ENCODE measurements at places on chromosomes 3 and 15.

DNA sequence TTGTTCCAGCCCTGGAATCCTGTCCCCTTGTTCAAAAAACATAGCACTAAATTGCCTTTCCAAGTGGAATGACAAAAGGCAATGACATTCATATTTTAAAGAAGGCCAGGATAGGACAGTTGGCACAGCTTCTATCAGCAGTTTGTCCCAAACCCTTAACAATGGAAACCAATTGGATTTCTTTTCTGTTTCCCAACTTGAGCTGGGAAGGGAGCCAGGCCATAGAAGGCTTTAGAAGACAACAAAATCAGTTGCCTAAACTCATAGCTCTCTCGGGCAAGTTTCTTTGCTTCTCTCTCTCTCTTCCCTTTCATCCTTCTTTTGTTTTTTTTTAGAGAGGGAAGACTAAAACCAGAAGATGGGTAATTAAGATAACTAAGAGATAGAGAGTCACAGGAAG is 227.7 kb upstream of the TPRG1 start:
- DNase-seq, result no peak
- peaks cover 16% of the 10 kb centered on the region for H3K4me1 ChIP-seq
- no peaks in the 10 kb centered on the region for H3K36me3 ChIP-seq

DNA sequence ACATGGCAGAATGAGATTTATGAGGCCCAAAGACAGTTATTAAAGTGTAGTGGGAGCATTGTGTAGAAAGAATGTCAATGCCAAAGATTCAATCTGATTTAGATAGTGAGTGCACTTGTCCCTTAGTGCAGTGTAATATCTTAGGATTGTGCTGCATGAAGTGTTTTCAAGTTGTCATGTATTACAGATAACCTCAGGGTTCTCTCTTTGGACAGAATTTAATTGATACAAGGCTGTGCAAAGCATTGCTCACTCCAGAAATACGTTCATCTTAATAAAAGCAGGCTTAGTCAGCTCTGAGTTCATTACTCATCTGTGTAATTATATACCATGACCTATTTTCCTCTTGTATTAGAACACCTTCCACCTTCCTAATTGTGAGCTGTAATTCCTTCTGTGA is 16.0 kb upstream of the GPR171 start:
- no peaks in the 10 kb centered on the region for H3K36me3 ChIP-seq
- peak; percentile 89 for DNase-seq
- no peaks in the 10 kb centered on the region for H3K27me3 ChIP-seq

- H3K27me3 ChIP-seq, result no peaks in the 10 kb centered on the region
- H3K36me3 ChIP-seq, result no peaks in the 10 kb centered on the region
- H3K4me1 ChIP-seq, result no peaks in the 10 kb centered on the region
- H3K27ac ChIP-seq, result no peak overlapping the region
- no peak overlapping the region for H3K4me3 ChIP-seq
These were observed 118.1 kb upstream of the MEIS2 start for GRCh38 chr15:37218351-37218916.

DNA sequence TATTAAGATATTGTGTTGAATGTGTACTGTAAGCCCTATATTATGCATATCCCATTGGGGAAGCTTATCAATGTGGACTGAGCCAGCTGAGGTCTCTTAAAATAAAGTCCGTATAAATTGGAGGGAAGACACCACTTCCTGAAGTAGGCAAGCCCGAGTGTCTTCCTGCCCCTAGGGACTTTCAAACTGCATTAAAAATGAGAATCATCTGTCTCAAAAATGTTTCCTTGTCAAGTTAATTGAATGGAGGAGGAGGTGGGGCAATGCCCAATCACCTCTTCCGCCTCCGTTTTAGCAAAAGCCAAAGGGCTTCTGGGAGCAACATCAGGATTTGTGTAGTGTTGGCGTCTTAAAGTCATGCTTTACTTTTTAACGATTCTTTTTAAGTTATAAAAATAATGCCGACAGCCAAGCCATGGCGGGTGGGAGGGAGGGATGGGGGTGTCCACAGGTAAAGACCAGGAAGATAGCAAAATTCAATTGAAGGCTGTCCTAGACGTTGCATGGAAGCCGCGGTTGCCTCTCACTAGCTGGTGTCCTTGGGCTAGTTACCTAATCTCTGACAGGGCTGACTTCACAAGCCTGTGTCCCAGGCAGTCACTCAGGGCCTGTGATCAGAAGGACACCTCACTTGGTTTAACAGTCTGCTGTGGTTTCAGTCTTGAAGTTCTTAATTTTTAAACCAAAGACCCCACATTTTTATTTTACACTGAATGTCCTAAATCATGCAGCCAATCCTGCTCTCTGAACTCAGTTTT is 524.9 kb upstream of the PROK2 start:
- no peak overlapping the region for H3K4me3 ChIP-seq
- no peak overlapping the region for H3K27ac ChIP-seq
- H3K27me3 ChIP-seq, result no peaks in the 10 kb centered on the region

DNA sequence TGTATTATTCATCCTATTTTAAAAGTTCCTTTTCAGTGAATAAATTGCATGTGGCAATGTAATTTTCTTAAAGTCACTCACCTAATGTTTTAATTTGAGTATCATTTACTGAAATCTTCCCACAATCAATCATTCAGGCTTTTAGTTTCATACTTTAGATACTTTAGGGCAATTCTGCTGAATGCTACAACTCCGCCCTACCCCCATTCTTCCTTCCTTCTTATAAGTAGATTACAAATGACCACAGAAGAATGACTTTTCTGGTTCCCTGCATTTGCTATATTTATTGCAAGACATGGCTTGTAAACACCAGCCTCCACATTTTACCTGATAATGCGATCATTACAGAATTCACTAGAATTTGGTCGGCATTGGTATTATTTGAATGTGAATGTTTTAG is 1061.9 kb downstream of the FHIT start:
- DNase-seq, result no peak
- no peaks in the 10 kb centered on the region for H3K27me3 ChIP-seq
- H3K27ac ChIP-seq, result no peak overlapping the region
- no peak overlapping the region for H3K4me3 ChIP-seq

DNA sequence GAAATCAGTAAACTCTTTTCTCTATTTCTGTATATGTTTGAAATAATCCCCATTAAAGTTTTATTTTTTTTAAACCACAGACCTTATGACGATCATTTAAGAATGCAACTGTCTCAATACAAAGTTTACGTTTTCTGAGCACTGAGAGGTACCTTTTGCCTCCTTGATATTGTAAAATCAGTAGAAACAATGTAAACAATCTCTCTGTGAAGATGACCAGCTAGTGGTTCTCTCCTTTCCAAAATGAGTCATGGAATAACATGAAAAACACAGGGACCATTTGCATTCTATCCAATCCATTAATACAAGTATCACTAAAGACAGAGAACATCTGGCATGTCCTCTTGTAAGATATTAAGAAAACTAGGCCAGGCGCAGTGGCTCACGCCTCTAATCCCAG is 48.8 kb downstream of the RAD18 start:
- no peak for DNase-seq
- no peak overlapping the region for H3K4me3 ChIP-seq
- H3K27ac ChIP-seq, result no peak overlapping the region
- no peaks in the 10 kb centered on the region for H3K27me3 ChIP-seq
- peaks cover 3% of the 10 kb centered on the region for H3K36me3 ChIP-seq

DNA sequence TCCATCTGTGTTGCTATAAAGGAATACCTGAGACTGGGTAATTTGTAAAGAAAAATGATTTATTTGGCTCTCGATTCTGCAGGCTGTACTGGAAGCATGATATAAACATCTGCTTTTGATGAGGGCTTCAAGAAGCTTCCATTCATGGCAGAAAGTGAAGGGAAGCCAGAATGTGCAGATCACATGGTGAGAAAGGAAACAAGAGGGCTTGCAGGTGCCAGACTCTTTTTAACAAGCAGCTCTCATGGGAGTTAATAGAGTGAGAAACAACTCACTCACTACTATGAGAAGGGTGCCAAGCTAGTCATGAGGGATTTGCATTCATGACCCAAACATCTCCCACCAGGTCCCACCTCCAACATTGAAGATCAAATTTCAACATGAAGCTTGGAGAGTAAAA is 247.2 kb downstream of the ZIC4 start:
- H3K27ac ChIP-seq, result no peak overlapping the region
- H3K36me3 ChIP-seq, result no peaks in the 10 kb centered on the region
- DNase-seq, result no peak
- H3K4me1 ChIP-seq, result no peaks in the 10 kb centered on the region
- H3K27me3 ChIP-seq, result no peaks in the 10 kb centered on the region
- H3K4me3 ChIP-seq, result no peak overlapping the region

GRCh38 chr3:22582266-22582665 is 620.9 kb upstream of the UBE2E2 start:
- H3K27me3 ChIP-seq, result no peaks in the 10 kb centered on the region
- no peaks in the 10 kb centered on the region for H3K36me3 ChIP-seq
- DNase-seq, result no peak
- H3K27ac ChIP-seq, result no peak overlapping the region
- no peak overlapping the region for H3K4me3 ChIP-seq

GRCh38 chr15:79168922-79169456 is 78.4 kb upstream of the RASGRF1 start:
- H3K4me3 ChIP-seq, result no peak overlapping the region
- H3K36me3 ChIP-seq, result no peaks in the 10 kb centered on the region
- H3K27ac ChIP-seq, result no peak overlapping the region

GRCh38 chr3:153714016-153714415 is 407.2 kb upstream of the ARHGEF26 start:
- H3K4me3 ChIP-seq, result no peak overlapping the region
- H3K4me1 ChIP-seq, result no peaks in the 10 kb centered on the region
- no peak for DNase-seq
- H3K27ac ChIP-seq, result no peak overlapping the region
- H3K27me3 ChIP-seq, result no peaks in the 10 kb centered on the region
